Activated CD8-positive, alpha-beta memory T cell treated with anti-CD3 and anti-CD28 coated beads, Interleukin-2, amount 10 ng/mL, durations not matched to agents 7 days and 5 days (primary cell): ENCODE measurements at places on chromosomes 2 and 18. TPM values are rescaled to one million over a fixed set of nuclear protein-coding genes. Genes with fewer than 3 reads are reported as not detected.

Gene NGEF
- total RNA-seq, result not detected

Gene KHK
- 8.8 TPM for total RNA-seq

Gene ZNF519
- 24.6 TPM for total RNA-seq

Gene CERKL
- not detected for total RNA-seq

Gene RNF152
- total RNA-seq, result 0.09 TPM

Gene APCDD1
- not detected for total RNA-seq

Gene EML6
- total RNA-seq, result 3.1 TPM

Gene KRTCAP3
- total RNA-seq, result 6.4 TPM

Gene CASP10
- 37.4 TPM for total RNA-seq

Gene ALPP
- not detected for total RNA-seq

Gene ATOH8
- 0.12 TPM for total RNA-seq

Gene AQP4
- total RNA-seq, result not detected

Gene SLC4A5
- total RNA-seq, result 2.6 TPM

Gene ACKR3
- 1.3 TPM for total RNA-seq

Gene CDK5R2
- total RNA-seq, result not detected

Gene CAPN14
- 0.26 TPM for total RNA-seq

Gene ANKRD23
- 14.8 TPM for total RNA-seq

Gene FSHR
- not detected for total RNA-seq

Gene CHRND
- not detected for total RNA-seq

Gene PRSS56
- total RNA-seq, result not detected

Gene CABLES1
- 8.6 TPM for total RNA-seq

Gene ALK
- not detected for total RNA-seq

Gene GPR55
- total RNA-seq, result 42.1 TPM

Gene EMILIN1
- total RNA-seq, result 0.75 TPM

Gene LBX2
- total RNA-seq, result 2.4 TPM

Gene LIMS4
- 0.77 TPM for total RNA-seq

Gene FAP
- total RNA-seq, result 0.23 TPM

Gene KCNIP3
- total RNA-seq, result not detected
